ENCODE measurements at places on chromosomes 1 and 21.

DNA sequence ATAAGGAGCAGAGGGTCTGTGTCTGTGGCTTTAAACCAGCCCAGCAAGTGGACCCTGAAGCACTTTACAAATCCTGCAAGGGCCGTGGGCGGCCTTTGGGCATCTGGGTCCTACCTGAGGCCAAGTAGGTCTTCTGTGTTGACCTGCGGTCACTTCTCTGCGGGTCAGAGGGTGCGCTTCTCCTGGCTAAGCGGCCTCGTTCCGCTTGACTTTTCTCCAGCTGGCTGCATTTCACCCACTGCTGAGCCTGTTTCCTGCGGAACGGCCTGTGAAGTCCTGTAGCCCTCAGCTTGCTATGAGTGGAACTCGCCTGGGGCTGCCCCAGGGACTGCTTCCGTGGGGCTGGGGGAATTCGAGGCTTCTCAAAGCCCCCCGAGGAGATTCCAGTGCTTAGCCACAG, 43.3 kb downstream of the SLC37A1 start:
- ATAC-seq: no peak

DNA sequence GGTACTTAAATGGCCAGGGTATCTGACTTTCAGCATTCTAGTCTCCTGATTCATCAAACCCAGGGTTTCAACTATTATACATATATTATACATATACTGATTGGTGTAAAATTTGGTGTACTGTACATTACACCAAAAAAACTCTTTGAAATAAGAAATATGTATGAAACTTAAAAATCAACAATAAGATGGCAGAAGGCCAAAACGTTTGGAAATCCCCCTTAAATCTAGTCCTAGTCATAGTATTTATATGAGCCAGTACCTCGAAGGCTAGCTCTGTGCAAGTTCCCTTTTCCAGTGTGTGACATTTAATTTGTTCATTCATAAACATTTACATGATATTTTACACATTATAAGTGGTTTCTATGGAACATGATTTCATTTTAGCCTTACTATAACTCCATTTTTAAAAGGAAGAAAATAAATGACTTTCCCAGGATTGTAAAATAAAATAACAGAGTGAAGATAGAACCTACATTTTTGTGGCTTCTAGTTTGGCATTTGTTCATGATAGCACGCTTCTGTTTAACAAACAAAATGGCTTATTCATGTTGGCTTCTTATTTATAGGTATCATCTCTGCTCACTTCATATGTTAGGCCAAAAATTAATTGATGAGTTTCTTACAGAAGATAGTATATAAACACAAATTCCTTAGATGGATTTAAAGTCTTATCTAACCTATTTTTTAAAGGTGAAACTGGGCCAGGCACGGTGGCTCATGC, 18.8 kb upstream of the ZNF281 start:
- ATAC-seq: peak; percentile 33

GRCh38 chr1:183554577-183554976, 35.7 kb downstream of the NCF2 start:
- no peak for ATAC-seq

- peak; percentile 62 for ATAC-seq
Measured at GRCh38 chr1:39573736-39574624, 2.6 kb downstream of the PABPC4 start.

DNA sequence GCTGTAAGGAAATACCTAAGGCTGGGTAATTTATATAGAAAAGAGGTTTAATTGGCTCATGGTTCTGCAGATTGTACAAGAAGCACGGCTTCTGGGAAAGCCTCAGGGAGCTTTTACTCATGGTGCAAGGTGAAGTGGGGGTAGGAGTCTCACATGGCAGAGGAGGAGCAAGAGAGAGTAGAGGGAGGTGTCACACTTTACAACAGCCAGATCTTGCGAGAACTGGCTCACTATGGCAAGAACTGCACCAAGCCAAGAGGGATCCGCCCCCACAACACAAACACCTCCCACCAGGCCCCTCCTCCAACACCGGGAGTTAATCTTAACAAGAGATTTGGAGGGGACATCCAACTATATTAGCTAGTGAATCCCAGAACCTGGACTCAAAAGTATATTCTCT, 135.4 kb upstream of the SOD1 start:
- ATAC-seq: no peak

DNA sequence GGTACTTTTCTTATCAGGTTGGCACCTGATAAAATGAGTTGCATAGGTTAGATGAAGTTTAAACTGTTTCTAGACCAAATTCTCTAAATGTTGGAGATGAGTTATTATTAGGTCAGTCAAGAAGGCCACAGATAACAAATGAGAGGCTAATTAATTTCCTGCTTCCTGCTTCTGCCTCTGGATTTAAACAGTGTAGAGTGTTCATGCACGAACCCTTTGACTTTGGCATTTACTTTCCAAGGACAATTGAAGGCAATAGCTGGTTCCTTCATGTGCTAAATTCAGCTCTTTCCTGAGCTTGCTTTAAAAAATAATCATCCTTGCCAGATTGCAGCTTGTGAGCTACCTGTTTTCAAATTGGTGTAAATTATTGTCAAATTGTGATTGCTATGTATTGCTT, 80.6 kb downstream of the RASAL2 start:
- ATAC-seq: peak; percentile 47

- peak; percentile 30 for ATAC-seq
Measured at GRCh38 chr1:226821719-226822085, 48.7 kb upstream of the PSEN2 start.

All from SK-N-SH treated with all-trans-retinoic acid at 6 μM for 48 hours (cell line).